ENCODE measurements at places on chromosomes 13 and 19. TPM values are rescaled to one million over a fixed set of nuclear protein-coding genes. Genes with fewer than 3 reads are reported as not detected.

Gene ZNF99
- total RNA-seq, result 1.6 TPM

Gene KIR2DL4
- not detected for total RNA-seq

Gene STOML3
- total RNA-seq, result not detected

Gene PGLYRP1
- total RNA-seq, result not detected

Gene RFPL4AL1
- not detected for total RNA-seq

Gene COMMD6
- total RNA-seq, result 73.2 TPM

Gene C1QTNF9
- not detected for total RNA-seq

Gene SIGLEC11
- total RNA-seq, result not detected

Gene DIAPH3
- total RNA-seq, result 7.2 TPM

Gene SIGLECL1
- not detected for total RNA-seq

Gene GRK1
- 1.3 TPM for total RNA-seq

Gene PALM
- 123 TPM for total RNA-seq

Gene RAB3D
- 18.2 TPM for total RNA-seq

Gene ZIM2
- total RNA-seq, result 7.8 TPM

Gene TEKTIP1
- total RNA-seq, result not detected

Gene ZNF208
- 14.7 TPM for total RNA-seq

Gene ATP8B3
- under 0.01 TPM for total RNA-seq

Gene RFX1
- total RNA-seq, result 4.4 TPM

Gene UBE2L5
- total RNA-seq, result 0.63 TPM

Data from parietal lobe (tissue), 2 donors.